Tibial nerve (tissue), 4 donors: ENCODE measurements at places on chromosomes 2 and 18. TPM values are rescaled to one million over a fixed set of nuclear protein-coding genes. Genes with fewer than 3 reads are reported as not detected.

Gene VSNL1
- total RNA-seq = 1.2 TPM

Gene SCTR
- total RNA-seq = not detected

Gene CD8B2
- total RNA-seq = not detected

Gene CRACDL
- total RNA-seq = 16.2 TPM

Gene SP110
- 24.3 TPM for total RNA-seq

Gene CAPN14
- not detected for total RNA-seq

Gene ZSCAN30
- total RNA-seq = 36.3 TPM
